ENCODE measurements at places on chromosomes 3 and 15.
A peak's percentile ranks its signal among the peaks of the same experiment; 100 is the strongest.

GRCh38 chr3:143753006-143753405 lies 95.3 kb downstream of the SLC9A9 start:
- DNase-seq, result no peak

GRCh38 chr3:17412950-17413530 lies 329.4 kb downstream of the TBC1D5 start:
- DNase-seq, result peak; percentile 24

DNA sequence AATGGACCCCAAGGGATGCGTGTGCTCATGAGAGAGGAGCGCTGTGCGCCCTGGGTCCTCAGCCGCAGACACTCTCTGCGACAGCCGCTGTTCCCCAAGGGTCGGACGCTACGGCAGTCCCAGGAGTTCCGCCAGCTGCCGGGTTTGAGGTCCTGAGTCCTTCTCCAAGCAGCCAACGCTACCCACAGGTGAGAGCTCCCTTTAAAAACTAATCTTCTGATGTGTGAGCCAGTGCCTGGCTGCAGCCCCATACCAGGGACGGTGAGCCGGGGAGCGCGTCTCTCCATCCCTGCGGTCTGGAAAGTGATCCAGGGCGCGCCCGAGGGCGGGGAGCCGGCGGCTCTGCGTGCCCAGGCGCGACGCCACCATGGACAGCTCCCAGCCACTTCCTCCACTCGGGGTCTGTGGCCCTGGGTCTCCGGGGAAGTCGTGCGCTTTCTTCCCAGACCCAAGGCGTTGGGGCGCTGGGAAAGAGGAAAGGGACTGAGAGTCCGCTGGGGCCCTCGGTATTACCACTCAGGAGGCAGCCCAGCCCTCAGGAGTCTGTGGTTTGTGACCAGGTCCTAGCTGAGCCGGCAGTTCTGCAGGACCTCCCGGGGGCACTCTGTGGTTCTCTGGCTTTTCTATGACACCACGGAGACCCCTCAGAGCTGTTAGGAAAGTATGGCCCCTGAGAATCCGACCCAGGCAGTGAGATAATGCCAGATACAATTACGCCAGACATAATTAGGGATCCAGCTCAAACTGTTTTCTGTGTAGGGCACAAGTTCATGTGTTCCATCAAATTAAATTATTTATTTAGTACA lies 1.4 kb downstream of the CEMIP start:
- peak; percentile 45 for DNase-seq

DNA sequence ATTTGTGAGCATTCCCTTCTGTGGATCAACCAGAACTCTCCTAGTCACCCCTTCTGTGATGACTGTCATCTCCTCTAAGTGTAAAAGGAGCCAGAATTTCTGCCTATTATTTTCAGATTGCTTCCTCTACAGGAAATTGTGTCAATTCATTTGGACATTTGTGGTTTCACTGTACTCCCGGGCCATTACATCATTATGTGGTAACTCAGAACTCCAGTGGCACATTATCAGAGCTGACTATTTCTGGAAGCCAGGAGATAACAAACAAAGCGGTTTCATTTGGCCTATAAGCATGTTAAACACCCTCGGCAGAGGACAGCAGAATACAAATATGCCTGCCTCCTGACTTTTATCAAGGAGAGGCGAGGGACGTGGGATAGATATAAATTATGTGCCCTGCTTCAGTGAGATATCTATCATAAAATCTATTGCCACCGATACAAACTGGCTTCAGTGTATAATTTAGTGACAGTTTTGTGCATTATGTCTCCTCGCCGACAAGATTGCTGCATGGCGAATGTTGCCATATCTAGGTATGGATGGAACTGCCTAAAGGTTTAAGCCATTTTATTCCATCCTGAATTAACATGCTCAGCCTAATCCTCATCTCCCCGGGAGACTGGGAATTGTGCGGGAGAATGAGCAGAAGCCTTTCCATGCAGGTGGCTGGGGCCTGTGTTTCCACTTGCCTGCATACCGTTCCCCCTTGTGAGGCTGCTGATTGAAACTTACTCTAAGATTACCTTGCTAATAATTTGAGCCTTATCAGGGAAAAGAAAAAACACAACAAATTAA lies 193.4 kb upstream of the SEMA6D start:
- no peak for DNase-seq

- no peak for DNase-seq
Observed at GRCh38 chr15:66994927-66995656, 70.3 kb upstream of the SMAD3 start.

GRCh38 chr3:43296565-43296964 lies 10.2 kb downstream of the SNRK start:
- no peak for DNase-seq

GRCh38 chr3:58116161-58116955 lies 94.4 kb downstream of the DNASE1L3 start:
- DNase-seq, result no peak

All from NCI-H2171 (cell line).